Stimulated activated memory B cell treated with anti-CD40 and anti-IgM and Interleukin-4, amounts not matched to agents 10 μg/mL and 1 μg/mL and 100 μg/mL, for 72 hours (primary cell): ENCODE measurements at places on chromosomes 1 and 21.

- no peak for ATAC-seq
Observed at GRCh38 chr1:37478451-37478881, 4.1 kb downstream of the ZC3H12A start.

DNA sequence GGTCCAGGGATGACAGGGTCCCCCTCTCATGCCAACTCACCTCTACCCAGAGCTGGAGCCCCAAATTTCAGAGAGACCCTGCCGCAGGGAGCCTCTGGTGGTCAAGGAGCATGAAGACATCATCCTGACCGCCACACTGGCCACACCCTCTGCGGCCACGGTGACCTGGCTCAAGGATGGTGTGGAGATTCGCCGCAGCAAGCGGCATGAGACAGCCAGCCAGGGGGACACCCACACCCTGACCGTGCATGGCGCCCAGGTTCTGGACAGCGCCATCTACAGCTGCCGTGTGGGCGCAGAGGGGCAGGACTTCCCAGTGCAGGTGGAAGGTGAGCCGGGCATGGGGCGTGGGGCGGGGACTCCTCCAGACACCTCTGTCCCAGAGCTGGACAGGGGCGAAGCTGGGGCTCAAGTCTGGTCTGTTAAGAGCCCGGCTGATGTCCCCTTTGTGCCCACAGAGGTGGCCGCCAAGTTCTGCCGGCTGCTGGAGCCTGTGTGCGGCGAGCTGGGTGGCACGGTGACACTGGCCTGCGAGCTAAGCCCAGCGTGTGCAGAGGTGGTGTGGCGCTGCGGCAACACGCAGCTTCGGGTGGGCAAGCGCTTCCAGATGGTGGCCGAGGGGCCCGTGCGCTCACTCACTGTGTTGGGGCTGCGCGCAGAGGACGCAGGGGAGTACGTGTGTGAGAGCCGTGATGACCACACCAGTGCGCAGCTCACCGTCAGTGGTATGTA is 66.0 kb downstream of the OBSCN start:
- ATAC-seq: no peak

- no peak for ATAC-seq
Observed at GRCh38 chr1:171718848-171719247, 23.0 kb downstream of the VAMP4 start.

DNA sequence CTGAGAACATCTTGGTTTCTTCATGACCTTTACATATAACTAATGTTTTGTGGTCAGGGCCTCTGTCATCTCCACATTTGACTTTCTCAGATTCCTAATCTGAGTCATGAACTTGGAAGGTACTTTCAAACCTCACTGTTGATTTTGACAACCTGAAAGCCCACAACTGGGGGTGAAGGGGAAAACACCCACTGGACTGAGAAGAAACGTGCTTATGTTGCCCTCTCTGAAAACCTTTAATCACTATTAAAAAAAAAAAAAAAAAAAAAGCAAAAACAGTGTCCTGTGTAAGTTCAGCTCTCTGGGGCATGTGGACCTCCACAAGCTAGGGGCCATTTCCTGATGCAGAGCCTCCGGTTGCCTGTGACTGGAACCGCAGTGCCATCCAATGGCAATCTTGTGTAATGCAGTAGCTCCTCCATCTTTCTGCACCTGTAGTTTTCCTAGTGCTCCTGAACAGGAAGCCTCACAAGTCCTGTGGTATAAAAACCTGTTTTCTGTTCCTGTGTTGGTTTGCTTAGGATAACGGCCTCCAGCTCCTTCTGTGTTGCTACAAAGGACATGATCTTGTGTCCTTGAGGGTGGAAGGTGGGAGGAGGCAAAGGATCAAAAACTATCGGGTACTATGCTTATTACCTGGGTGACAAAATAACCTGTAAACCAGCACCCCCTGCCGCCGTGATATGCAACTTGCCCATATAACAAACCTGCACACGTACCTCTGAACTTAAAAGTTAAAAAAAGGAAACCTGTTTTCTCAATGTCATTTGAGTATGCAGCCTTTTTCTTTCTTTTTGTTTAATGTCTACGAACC is 124.5 kb downstream of the ZNF648 start:
- peak; percentile 86 for ATAC-seq

DNA sequence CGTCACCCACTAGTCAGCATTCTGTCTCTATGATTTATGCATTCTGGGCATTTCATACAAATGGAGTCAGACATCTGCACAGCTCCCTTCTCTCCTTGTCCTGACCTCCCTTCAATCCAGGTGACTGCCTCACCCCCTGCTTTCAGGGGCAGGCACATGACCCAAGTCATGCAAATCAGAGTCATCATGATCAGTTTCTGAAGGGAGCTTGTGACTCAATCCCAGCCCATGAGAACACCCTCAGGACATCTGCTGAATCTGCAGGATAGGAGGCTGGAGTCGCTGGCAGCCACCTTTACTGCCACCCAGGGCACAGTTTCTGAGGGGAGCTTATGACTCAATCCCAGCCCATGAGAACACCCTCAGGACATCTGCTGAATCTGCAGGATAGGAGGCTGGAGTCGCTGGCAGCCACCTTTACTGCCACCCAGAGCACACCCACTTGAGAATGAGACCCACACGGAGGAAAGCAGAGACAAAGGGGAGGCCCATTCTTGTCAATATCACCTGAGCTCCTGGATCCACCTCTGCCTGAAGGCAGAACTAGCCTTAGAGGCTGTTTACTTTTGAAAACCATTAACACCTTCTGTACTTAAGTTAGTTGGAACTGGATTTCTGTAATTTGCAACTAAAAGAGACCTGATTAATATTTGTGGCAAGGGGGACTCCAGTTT is 62.3 kb upstream of the SLC25A33 start:
- no peak for ATAC-seq

- ATAC-seq: peak; percentile 86
Observed at GRCh38 chr1:114482585-114482984, 28.4 kb downstream of the TRIM33 start.

DNA sequence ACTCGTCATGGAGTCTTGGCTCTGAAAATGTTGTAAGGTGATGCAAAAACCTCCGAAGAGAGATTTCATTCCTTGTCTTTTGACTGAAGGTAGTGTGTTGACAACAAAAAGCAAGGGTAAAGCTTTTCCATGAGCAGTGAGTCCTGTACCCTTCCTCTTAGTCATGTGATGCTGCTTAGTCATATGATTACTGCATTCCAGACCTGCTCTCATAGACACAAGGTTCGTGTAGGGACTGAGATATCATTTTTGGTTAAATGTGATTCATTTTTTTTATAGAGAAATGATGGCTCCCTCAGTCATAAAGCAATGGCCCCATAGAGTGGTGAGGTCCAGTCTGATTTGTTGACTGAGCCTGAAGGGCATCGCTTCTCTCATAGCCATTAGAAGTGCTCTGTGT is 9.2 kb downstream of the KCNJ6 start:
- ATAC-seq: no peak

- peak; percentile 68 for ATAC-seq
Observed at GRCh38 chr1:100152271-100152670, 19.3 kb downstream of the TRMT13 start.

DNA sequence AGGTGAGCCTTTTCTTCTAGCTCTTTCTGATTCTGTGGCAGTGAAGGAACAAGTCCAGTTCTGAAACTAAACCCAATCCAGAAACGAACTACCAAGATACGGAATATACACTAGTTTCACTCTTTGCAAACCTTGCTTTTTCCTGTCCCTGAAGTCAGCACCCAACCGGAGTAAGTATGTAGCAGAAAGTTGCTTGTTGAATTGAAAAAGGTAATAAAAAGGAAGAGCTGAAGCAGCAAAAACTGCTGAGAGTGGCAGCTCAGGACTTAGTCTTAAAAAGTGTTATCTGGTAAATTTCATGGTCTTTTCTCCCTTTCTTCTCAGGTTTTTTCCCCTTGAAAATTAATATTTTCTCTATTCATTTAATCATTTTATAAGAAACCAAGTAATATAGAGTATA is 9.4 kb upstream of the NT5C1A start:
- ATAC-seq: no peak

DNA sequence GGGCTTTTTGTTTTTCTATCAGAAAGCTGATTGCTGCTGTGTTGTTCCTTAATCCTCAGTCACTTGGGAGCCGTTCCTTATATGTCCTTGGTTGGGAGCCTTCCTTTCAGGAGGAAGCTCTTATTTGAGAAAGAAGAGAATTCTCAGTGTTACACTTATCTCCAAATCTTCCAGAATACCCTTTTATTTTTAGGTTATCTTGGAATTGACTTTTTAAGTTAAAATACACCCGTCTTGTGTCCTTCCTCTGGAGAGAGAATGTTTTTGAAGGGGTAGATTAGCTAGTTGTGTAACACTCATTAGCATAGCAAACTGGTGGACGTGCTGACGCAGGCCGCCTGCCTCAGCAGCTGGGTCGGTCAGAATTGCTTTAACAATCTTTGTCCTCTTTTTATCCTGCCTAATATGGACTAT is 42.1 kb downstream of the LRRC8B start:
- ATAC-seq: no peak

GRCh38 chr1:169733924-169734323 is at the start of gene SELE:
Gene SELE, minus strand, starts transcription at chr1:169734079. Its CDS starts 467 bp downstream, at chr1:169733612.
- no peak for ATAC-seq

- no peak for ATAC-seq
Observed at GRCh38 chr1:8077120-8077573, 51.0 kb upstream of the ERRFI1 start.

DNA sequence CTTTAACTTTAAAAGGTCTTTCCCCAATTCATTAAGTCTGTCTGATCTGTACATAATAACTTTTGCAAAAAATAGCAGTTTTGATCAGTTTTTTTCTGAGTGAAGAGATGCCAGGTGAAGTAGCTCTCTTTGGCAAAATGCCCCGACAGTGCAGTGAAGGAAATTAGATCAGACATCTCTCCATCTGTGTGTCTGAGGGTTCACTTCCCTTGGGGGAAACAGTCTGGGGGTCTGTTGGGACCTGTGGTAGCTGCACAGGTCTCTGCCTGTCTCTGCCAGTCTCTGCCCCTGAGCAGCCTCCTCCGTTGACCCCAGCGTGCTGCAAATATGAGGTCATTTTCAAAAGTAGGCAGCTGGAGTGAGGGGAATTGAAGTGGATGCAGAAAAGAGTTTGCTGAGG is 54.5 kb downstream of the TBCE start:
- ATAC-seq: no peak

GRCh38 chr1:229101011-229101871 is 169.7 kb upstream of the RAB4A start:
- no peak for ATAC-seq

GRCh38 chr1:96804648-96805047 is 83.1 kb downstream of the PTBP2 start:
- ATAC-seq: no peak

GRCh38 chr1:220511785-220512184 is 16.2 kb upstream of the MARK1 start:
- ATAC-seq: no peak

DNA sequence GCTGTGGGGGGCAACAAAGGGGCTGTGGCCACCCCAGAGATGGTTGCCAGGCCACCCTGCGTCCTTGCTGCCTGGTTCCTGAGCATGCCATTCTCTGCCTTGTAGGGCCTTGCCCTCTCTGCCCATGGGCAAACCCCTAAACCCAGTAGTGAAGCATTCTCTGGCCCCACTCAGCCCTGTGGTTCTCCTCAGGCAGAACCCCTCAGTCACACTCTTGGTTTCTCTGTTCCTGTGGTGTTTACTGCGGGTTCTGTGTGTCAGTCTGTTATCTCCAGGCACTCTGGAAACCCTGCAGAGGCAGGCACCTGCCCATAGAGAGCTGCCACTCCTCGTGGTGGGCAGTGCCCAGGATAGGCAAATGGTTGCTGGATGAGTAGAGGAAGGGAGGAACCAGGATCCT is 41.1 kb upstream of the IL19 start:
- ATAC-seq: no peak

- peak; percentile 59 for ATAC-seq
Observed at GRCh38 chr1:205285381-205286101, 36.0 kb downstream of the NUAK2 start.

GRCh38 chr1:212669102-212669501 is 30.5 kb downstream of the BATF3 start:
- ATAC-seq: peak; percentile 26

DNA sequence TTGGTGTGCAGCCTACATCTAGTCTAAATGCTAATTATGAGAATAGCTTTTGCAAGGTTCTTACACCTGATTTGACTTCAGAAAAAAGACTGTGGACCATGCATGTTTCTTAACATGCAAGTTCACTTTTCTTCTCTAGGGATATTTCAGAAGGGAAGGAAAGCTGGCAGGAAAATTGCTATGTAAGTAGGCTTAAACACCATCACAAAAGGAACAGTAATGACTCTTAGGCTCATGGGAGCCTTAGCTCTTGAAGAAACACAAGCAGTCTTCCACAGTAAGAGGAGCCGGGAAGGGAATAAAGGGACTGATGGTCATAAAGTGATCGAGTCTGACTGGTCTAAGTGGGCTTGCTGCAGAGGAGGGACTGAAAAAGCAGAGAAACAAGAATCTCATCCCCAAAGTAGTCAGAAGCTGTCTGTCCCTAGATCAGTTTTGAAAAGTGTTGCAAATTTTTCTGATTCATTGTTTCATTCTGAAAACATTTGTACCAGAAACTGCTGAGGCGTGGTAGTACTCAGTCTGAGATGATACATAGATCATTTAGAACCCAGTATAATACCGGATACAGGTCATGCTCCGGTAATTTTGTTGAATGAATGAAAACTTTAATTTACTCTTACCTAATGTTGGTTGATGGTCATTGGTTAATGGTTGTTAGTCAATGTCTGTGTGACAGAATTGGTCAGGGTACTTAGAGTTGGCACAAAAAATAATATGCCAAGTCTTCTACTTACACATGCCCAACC is 40.9 kb downstream of the SMYD2 start:
- ATAC-seq: peak; percentile 39

DNA sequence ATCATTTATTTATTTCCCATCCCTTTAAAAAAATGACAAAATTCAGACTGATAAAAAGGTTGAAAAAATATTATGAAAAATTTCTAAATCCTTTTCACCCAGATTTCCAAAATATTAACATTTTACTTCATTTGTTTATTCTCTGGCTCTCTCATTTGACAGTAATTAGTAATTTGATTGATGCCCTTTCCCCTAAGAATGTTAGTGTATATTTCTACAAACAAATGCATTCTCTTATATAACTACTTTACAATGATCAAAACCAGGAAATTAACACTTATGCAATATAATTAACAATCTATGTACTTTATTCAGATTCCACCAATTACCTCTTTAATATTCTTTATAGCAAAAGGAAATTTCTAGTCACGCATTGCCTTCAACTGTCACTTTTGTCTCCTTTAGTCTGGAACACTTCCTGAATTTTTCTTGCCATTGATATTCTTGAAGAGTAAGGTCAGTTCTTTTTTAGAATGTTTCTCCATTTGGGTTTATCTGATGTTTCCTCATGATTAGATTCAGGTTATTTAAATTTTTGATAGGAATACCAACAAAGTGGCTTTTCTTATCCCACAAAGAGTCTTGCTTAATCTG is 3.9 kb downstream of the CD53 start:
- no peak for ATAC-seq

- no peak for ATAC-seq
Observed at GRCh38 chr1:50418600-50419109, 4.6 kb downstream of the DMRTA2 start.

GRCh38 chr1:21763236-21763635 is 19.7 kb downstream of the USP48 start:
- ATAC-seq: no peak
